IMR-90 (cell line): ENCODE measurements at places on chromosomes 2 and 18.

- H3K27me3 ChIP-seq, result no peaks in the 10 kb centered on the region
- no peaks in the 10 kb centered on the region for H3K4me1 ChIP-seq
- no peak overlapping the region for H3K27ac ChIP-seq
- H3K4me3 ChIP-seq, result no peak overlapping the region
Measured at GRCh38 chr2:20758997-20759396, 63.9 kb downstream of the LDAH start.

GRCh38 chr2:61178603-61179545 lies 16.9 kb downstream of the C2orf74 start:
- H3K27ac ChIP-seq, result peak overlapping the region; percentile 38
- H3K36me3 ChIP-seq, result peaks cover 34% of the 10 kb centered on the region
- peak; percentile 61 for DNase-seq
- peaks cover 28% of the 10 kb centered on the region for H3K4me1 ChIP-seq
- H3K4me3 ChIP-seq, result no peak overlapping the region

DNA sequence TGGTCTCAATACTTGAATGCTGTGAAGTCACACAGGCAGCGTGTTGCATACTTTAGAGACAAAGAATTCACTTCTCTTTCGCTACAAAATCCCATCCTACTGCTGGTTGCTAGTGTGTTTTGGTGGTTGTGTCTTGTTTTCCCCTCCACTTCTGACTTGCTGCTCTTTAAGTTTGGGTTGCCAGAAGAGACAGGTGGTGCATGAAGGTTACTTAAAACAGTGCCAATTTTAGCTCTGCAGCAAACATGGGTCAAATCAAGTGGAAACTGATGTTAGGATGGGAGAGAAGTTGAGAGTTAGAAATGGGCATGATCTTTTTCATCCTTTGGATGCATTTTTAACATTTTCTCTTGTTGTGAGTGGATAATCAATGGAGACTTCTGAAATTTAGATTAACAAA lies 136.2 kb upstream of the KCNH7 start:
- no peak for DNase-seq
- no peaks in the 10 kb centered on the region for H3K36me3 ChIP-seq
- H3K4me3 ChIP-seq, result no peak overlapping the region
- H3K4me1 ChIP-seq, result no peaks in the 10 kb centered on the region

GRCh38 chr2:170696948-170697347 lies 18.2 kb upstream of the SP5 start:
- H3K36me3 ChIP-seq, result no peaks in the 10 kb centered on the region
- no peak for DNase-seq
- H3K27ac ChIP-seq, result no peak overlapping the region
- H3K27me3 ChIP-seq, result no peaks in the 10 kb centered on the region
- H3K4me1 ChIP-seq, result no peaks in the 10 kb centered on the region

- H3K27ac ChIP-seq, result no peak overlapping the region
- DNase-seq, result peak; percentile 74
- H3K36me3 ChIP-seq, result no peaks in the 10 kb centered on the region
- H3K4me3 ChIP-seq, result no peak overlapping the region
- peaks cover 4% of the 10 kb centered on the region; the same call in 1 of the 2 replicates for H3K4me1 ChIP-seq
Measured at GRCh38 chr2:17615728-17616351, 75.3 kb downstream of the VSNL1 start.
